B cell (primary cell): ENCODE measurements at places on chromosomes 3 and 15. TPM values are rescaled to one million over a fixed set of nuclear protein-coding genes. Genes with fewer than 3 reads are reported as not detected.

DNA sequence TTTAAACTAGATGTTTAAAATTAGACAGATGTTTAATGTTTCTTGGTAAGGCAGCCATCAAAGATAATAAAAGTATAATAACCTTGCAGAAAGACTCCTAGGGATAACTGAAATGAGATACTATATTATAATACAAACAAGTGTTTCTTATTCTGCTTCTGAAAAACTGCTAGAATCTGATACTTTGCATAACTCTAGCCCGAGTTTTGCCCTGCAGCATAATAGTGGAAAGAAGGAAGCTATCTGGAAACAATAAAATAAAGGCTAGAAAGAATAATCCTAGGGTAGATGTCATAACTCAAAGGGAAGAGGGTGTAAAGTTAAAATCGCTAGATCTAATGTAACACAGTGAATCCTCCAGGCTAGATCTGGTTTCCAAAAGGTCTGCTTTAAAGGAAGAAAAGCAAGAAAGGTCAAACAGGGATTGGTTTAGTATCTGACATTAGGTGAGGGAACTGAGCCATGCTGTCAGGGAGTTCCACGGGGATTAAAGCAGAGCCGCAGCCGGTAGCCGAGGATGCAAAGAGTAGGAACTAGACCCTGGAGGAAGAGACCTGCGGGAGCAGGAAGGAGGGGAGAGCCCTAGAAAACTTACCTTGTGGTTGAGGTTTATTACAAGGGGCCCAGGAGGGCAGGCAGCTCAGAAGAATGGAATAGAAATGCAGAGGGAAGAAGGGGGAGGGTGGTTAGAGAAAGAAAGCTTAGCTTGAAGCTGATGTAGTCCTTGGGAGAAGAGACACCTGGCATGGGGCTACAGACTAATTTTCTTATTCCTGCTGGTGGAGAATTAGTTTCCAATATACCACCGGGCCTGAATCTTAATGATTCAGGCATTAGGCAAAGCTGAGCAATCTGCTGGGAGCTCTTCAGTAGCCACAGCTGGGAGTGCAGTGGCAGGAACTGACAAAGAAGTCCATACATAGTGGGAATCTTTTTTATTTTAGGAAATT lies 46.1 kb upstream of the TUSC7 start:
- no peak for DNase-seq

- no peak for DNase-seq
These were observed 647.4 kb downstream of the NR2F2 start for GRCh38 chr15:96977886-96978285.

DNA sequence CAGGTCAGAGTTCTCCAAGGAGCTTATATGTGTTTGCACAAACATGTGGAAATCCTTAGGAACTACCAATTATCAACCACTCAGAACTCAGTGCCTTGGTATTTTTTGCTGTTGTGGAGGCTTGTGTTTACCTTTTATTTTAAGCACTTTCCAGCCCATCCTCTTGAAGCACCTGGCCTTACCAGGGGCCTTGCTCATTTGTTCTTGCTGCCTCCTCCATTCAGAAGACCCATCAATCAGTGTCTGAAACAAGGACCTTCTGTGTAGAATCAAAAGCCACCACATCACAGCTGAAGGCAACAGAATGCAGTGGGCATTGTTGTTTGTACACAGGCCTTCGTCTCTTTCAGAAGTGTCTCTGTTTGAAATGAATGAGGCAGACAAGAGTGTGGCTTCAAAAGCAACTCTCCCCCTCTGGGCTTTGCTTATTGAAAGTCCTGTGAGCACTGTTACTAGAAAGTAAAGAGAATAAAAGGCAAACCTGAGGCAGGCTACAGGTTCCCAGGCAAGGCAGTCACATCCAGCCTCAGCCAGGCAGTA lies 24.5 kb upstream of the LIPC start:
- no peak for DNase-seq

- no peak for DNase-seq
These were observed 355.0 kb downstream of the ERC2 start for GRCh38 chr3:56113231-56113630.

DNA sequence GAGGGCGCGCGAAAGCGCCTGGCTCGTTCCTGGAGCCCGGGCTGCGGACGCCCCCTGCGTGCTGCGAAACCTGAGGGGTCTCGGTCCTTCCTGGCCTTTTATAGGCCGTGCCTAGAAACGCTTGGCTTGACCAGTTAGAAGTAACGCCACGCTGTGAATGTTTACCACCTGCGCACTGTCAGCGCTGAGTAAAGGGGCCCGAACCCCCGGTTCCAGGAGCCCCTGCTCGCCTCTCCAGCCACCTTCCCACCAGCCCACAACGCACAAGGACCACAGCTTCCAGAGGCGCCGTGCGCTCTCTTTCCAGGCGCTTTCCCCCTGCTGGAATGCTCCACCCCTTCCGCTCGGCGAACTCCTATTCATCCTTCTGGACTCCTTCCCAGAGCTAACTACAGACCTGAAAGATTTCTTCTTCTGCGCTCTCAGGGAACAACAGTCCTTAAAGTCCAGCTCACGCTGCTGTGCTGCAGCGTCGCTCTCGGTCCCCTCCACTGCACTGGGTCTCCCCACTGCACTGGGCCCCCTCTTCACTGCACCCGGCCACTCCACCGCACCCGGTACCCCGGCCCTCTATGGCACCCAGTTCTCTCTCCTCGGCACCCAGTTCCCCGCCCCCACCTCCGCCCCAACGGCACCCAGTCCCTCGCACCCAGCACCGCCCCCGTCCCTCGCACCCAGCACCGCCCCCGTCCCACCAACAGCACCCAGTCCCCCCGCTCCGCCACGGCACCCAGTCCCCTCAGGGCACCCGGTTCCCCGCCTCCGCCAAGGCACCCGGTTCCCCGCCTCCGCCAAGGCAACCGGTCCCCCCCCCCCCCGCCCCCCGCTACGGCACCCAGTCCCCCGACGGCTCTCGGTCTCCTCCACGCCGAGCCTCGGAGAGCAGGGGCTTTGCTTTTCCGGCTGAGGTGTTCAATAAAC lies 69.8 kb downstream of the SQOR start:
- peak; percentile 33 for DNase-seq

SGO1 gene
- 6.4 and 6.7 TPM in 2 replicates for total RNA-seq

CRYGS gene
- 10.3 and 10.9 TPM in 2 replicates for total RNA-seq
